ENCODE measurements at places on chromosomes 5 and 9.
A peak's percentile ranks its signal among the peaks of the same experiment; 100 is the strongest.

DNA sequence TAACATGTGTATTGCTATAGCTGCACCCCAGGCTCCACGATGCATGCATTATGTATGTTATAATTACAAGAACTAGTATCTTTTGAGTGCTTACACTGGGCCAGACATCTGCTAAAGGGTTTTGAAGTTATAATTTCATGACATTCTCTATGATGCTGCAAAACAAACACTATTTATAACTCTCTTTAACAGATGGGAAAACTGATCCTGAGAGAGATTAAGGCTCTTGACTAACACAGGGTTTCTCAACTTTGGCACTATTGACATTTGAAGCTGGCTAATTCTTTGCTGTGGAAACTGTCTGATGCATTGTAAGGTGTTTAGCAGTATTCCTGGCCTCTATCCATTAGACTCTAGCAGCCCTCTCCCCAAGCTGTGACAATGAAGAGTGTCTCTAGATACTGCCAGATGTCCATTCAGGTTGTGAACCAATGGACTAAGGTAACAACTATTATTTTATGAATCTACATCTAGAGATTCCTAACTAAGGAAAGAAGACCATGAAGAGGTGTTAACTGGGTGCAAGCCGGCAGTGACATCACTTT is 258.6 kb downstream of the ASTN2 start:
- DNase-seq = peak; percentile 5

DNA sequence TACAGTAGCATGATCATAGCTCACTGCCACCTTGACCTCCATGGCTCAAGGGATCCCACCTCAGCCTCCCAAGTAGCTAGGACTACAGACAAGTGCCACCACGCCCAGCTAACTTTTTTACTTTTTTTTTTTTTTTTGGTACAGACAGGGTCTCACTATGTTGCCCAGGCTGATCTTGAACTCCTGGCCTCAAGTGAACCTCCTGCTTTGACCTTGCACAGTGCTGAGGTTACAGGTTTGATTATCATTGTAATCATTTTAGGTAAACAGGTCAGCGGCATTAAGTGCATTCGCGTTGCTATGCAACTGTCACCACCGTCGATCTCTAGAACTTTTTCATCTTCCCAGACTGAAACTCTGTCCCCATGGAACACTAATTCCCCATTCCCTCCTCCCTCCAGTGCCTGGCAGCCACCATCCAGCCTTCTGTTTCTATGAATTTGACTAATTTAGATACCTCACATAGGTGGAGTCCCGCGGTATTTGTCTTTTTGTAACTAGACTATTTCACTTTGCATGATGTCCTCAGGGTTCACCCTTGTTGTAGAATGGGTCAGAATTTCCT is 5.8 kb upstream of the CARD19 start:
- DNase-seq = no peak

- DNase-seq = no peak
These were observed 94.6 kb upstream of the HMHB1 start for GRCh38 chr5:143717400-143717799.

GRCh38 chr9:108245901-108246300 is 609.9 kb downstream of the ACTL7B start:
- DNase-seq = no peak

DNA sequence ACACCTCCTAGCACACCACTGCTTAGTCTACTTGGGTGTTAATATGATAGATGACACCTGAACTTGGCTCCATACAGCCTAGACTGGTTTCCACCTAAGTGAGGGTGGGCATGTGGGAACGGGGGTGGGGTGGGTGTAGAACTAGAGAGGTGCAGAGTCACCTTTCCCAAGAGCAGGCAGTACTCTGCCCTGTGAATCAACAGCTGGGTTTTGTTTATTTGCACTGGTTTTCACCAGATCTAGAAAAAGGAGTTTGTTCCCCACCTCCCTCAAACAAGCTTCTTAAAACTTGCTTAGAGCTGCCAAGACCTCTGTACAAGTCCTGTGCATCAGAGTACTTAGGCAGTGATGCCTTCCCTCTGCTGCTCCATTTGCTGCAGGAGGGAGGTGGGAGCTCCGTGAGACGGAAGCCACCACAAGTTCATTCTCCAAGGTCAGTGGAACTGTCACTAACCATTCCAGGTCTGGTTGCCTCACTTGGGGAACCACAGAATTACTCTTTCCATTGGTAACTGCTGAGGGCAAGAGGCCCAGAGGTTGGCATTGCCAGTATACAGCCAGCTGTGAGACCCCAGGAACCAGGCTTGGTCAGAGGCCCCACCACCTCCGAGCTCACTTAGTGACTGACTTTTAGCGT is 163.5 kb downstream of the NR3C1 start:
- DNase-seq = no peak

DNA sequence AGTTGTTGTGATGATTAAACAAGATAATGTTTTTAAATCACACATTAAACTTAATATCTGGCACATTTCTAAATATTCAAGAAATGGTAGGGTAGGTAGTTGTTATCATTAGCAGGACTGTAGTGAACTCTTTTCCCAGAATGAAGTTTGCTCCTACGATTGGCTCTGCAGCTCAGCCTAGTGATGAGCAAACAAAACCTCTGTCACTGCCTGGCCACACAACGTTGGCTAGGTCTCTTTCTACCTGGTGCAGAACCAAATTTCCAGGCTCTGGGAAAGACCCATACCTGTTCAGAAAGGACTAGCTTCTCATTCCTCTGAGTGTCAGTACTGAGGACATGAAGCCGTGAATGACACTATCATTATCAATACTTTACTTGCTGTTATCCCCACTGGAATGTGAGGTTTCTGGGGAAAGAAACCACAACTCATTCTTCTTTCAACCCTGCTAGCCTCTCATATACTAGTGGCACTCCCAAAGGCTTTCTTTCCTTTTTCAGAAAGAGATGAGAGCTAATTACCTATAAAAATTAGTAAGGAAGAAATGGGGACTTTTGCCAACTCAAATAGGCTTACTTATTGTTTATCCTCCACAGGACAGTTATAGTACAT is 219.3 kb upstream of the TRIM32 start:
- no peak for DNase-seq

DNA sequence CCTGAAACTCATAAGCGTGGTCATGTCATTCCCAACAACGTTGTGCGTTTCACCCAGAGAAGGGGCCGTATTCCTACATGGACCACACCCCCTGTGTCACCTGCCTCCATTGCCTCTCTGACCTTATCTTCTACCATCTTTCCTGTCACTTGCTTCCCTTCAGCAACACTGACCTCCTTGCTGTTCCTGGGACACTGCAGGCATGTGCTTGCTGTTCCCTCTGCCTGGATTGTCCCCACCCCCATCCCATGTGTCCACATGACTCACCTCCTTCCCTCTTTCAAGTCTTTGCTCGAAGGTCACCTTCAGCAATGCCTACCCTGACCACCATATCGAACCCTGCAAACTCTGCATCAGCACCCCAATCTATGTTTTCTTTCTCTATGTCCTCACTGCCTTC is 133.2 kb upstream of the ZNF618 start:
- no peak for DNase-seq

GRCh38 chr5:175671013-175671412 is 13.1 kb downstream of the HRH2 start:
- DNase-seq = no peak
